ENCODE measurements at places on chromosomes 1 and 21.

DNA sequence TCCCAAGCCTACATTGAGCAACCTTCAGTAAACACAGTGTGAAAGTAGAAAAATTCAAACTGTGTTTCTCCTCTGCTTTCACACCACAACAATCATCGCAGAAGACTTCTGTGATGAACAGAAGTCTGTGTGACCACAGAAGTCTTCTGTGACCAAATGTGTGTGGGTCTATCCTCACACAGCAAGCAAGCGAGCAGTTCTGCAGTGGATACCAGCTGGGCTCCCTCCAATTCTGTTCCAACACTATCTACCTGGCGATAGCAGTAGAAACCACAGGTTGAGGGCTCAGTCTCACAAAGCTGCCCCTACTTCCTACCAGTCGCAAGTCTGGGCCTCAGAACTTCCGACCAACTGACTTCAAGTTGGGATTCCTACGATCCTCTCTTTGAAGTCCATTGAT is 21.0 kb upstream of the RAP1A start:
- DNase-seq, result peak; percentile 61

- DNase-seq, result no peak
Measured at GRCh38 chr1:175742790-175743459, 470 bp downstream of the TNR start.

- no peak for DNase-seq
Measured at GRCh38 chr1:227465256-227465655, 98.1 kb upstream of the ZNF678 start.

GRCh38 chr1:125065092-125065820 is 3880.5 kb downstream of the SRGAP2C start:
- DNase-seq, result no peak

GRCh38 chr1:240610636-240611035 is 1.3 kb downstream of the GREM2 start:
- DNase-seq, result no peak

DNA sequence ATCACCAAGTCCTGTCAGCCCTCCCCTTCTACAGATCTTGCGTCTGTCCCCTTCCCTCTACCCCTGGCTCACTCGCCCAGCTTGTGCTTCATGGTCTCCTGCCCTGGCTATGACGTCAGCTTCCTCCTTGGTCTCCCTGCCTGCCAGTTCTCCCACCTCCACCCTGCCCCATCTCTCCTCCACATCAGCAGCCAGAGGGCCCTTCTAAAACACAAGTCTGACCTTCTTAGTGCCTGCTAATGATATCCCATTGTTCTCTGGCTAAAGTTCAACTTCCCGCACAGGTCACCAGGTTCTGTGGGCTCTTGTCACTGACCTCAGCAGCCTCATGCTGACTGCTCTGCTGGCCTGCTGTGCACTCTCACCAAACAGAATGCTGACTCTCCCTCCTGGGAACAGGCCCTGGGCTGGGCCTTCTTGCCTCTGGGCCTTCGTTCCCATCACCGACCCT is 24.7 kb upstream of the MYCL start:
- no peak for DNase-seq

DNA sequence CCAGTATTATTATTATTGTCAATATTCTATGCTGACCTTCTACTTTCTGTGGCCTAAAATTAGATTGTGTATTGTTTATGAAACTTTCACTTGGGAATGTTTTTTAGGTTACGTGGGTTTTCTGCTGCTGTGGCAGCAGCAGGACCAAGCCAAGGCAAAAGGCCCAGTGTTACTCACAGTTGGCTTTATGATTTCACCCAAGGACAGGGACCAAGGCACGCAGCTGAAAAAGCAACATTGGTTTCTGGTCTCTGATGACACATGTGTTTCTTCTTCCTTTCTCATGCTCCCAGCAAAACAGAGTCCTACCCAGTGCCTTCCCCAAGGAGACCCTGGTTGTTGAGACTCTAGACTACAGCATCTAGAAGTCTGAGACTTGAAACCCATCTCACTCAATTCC is 413.7 kb downstream of the SETD4 start:
- no peak for DNase-seq

DNA sequence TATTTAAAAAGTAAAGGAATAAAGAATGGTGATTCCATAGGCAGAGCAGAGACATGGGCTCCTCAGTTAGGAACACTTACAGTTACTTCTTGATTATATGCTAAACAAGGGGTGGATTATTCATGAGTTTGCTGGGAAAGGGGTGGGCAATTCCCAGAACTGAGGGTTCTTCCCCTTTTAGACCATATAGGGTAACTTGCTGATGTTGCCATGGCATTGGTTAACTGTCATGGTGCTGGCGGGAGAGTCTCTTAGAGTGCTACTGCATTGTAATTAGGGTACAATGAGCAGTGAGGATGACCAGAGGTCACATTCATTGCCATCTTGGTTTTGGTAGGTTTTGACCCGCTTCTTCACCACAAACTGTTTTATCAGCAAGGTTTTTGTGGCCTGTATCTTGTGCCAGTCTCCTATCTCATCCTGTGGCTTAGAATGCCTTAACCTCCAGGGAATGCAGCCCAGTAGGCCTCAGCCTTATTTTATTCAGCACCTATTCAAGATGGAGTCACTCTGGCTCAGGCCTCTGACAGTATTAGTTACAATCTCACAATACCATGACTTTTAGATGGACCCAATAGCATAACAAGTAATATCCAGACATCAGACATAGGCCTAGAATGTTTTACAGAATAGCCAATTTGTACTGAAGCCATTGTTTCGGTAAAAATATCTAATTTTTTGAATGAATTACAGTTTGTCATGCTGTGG is 106.8 kb downstream of the ZBTB18 start:
- no peak for DNase-seq

- DNase-seq, result no peak
Measured at GRCh38 chr1:53408013-53408754, 51.0 kb upstream of the DMRTB1 start.

- DNase-seq, result no peak
Measured at GRCh38 chr1:221366495-221367110, 375.3 kb downstream of the DUSP10 start.

DNA sequence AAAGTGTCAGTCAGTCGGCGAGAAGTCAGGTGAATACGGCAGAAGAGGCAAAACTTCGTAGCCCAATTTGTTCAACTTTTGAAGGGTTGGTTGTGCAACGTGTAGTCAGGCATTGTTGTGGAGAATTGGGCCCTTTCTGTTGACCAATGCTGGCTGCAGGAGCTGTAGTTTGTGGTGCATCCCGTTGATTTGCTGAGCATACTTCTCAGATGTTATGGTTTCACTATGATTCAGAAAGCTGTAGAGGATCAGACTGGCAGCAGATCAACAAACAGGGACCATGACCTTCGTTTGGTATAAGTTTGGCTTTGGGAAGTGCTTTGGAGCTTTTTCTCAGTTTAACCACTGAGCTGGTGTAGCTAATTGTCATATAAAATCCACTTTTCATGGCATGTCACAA is 190.2 kb upstream of the ADAMTS5 start:
- no peak for DNase-seq

GRCh38 chr1:157566484-157567300 is 14.4 kb upstream of the FCRL5 start:
- no peak for DNase-seq

DNA sequence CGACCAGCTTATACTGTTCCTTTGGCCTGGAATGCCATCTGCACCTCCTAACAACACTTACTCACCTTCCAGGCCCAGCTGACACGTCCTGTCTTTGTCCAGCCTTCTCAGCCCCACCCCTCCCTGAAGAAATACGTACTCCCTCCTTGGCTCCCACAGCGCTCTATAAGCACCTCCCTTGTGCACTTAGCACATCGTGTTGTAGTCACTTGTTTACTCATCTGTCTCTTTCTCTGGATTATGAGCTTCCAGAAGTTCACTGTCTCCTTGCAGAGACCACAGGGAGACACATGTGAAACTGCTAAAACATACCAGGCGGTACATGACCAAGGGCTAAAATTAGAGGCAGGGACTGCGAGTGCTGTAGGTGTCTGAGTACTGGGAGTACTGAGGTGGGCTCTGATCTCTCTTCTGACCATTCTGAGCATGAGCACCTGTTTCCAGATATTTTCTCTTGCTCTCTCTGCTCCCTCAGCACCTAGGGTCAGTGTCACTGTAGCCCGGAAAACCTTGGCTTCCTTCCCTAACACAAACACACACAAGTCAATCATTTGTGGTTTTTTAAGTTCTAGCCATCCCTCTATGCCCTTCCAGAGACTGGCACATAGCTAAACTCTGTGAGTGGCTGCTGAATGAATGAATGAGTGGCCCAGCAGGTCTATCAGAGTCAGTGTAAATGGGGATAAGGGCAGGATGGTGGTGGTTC is 5.1 kb downstream of the DCST1 start:
- DNase-seq, result no peak

DNA sequence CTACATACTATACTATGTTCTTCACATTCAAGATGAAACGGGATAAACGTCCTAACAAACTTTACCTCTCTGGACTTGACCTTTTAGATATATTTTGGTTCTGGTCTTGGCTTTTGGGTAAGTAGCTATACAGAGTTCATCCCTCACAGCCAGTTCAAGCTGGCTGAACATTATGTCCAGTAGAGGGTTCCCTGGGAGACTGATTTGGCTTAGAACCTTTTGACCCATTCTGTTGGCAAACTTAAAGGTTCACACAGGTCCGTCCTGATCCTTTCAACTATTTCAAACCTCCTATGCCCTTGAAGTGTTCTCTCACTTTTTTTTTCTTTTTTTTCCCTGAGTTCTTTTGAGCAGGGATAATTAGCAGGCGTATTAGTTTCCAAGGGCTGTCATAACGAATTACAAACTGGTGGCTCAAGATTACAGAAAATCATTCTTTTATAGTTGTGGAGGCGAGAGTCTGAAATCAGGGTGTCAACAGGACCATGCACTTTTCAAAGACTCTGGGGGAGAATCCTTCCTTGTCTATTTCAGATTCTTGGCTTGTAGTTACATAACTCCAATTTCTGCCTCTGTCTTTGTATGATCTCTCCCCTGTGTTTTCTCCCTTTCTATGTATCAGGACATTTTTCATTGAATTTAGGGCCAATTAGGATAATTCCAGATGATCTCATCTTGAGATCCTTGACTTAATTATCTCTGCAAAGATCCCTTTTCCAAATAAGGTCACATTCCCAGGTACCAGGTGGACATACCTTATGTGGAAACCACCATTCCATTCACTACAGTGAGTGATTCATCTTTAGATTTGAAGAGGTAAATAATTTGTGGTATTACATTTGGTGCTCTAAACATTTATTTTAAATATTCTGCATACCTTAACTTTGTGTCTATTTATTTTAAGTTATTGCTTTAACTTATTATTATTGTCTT is 257.4 kb upstream of the USP25 start:
- DNase-seq, result no peak

GRCh38 chr1:245984390-245985155 is 522.5 kb downstream of the SMYD3 start:
- no peak for DNase-seq

All from activated T-cell treated with anti-CD3 and anti-CD28 coated beads, Interleukin-2, amount 50 U/mL, for 48 hours (primary cell).